ENCODE measurements at places on chromosomes 1 and 21.

- no peak for DNase-seq
Observed at GRCh38 chr1:109912873-109913272, 2.2 kb downstream of the CSF1 start.

DNA sequence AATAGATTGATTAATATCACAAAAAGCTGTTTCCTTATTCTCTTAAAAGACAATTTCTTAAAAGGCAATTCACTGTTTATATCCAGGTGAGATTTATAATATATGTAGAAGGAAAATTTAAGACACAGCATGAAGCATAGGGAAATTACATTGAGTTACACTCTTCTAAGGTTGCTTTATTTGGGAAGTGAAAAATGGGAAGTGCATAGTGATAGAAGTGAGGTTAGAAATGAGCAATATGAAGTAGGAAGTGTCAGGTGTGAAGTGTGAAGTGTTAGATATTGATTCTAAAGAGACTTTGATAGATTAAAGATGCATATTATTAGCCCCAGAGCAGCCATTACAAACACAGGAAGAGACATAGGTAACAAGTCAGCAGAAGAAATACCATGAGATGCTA lies 40.3 kb downstream of the FH start:
- no peak for DNase-seq

GRCh38 chr1:151282883-151283725 lies 1.0 kb downstream of the ZNF687 start:
- peak; percentile 62 for DNase-seq

- no peak for DNase-seq
Observed at GRCh38 chr1:222373831-222374602, 173.9 kb downstream of the HHIPL2 start.

- no peak for DNase-seq
Observed at GRCh38 chr1:152137215-152137614, 21.8 kb downstream of the RPTN start.

DNA sequence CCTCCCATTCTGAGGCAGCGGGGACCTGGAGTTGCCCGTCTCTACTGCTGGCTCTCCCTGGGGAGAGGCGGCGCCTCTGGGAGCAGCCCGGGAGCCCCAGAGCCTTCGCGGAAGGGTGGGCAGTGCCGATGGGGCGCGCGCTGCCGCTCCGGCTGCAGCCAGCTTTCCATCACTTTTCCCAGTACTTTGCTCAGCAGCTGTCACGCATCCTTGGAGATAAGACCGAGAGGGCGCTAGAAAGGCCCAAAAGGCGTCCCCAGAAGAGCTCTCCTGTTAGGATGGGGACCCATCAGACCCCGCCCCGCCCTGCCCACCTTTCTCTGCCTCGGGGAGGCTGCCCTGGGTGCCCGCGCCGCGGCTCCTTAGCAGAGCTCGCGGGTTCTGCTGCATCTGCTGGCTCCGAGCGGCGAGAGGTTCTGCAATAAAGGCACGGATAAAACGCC lies 534 bp downstream of the KCNH1 start:
- peak; percentile 66 for DNase-seq

DNA sequence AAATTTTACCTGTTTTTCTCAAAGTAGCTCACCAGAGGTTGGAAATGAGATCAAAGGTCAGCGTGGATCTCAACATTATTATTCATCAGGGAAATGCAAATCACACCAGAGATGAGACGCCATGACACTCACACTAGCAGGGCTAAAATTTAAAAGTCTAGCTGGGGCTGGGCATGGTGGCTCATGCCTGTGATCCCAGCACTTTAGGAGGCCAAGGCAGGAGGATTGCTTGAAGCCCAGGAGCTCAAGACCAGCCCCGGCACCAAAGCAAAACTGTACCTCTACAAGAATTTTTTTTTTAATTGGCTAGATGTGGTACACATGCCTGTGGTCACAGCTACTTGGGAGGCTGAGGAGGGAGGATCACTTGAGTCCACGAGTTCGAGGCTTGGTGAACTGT lies 41.4 kb upstream of the PCBP3 start:
- no peak for DNase-seq

- DNase-seq = no peak
Observed at GRCh38 chr1:33286451-33287185, 30.3 kb downstream of the ZNF362 start.

DNA sequence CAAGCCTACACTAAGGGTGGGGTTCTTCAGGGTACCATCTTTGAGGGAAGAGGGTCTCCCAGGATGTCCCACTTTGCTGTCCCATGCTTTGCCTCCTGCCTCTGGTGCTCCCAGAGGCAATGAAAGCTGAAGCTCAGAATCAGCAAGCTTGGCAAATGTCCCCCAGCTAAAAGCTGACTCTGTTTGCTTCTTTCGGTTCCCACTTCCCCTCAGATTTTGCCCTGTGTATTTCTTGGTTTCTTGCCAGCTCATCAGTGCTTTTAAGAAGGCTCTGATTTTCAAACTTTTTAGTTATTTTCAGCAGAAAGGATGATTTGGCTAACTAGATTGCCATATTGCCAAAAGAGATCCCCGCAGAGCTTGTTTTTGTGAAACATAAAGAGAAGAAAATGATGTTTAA lies 33.1 kb upstream of the COG2 start:
- DNase-seq = no peak

DNA sequence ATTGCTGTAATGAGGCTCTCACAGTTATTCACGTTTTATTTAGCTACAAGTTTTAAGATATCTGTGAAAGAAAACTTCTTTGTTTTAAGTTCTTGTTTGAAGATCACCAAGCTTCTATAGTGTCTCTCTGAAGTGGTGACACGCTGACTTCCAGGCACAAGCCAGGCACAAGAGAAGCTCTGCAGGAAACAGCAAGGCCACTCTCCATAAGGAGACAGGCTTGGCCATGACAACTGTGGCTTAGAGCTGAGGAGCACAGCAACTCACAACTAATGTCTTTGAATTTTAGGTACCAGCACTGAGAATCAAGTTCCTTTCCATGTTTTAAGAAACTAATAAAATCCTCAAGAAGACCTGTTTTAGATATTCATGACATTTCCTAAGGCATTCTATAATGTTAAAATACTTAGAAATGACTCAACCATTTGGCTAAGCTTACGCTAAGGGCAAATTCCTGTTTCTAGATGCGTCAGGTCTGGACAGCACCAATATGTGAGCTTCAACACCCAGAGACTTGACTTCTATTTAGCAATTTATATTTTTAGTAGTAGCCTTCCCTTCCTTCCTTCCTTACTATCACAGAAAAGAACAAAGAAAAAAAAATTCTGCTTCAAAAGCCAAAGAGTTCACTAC lies 40.2 kb downstream of the APP start:
- DNase-seq = no peak

DNA sequence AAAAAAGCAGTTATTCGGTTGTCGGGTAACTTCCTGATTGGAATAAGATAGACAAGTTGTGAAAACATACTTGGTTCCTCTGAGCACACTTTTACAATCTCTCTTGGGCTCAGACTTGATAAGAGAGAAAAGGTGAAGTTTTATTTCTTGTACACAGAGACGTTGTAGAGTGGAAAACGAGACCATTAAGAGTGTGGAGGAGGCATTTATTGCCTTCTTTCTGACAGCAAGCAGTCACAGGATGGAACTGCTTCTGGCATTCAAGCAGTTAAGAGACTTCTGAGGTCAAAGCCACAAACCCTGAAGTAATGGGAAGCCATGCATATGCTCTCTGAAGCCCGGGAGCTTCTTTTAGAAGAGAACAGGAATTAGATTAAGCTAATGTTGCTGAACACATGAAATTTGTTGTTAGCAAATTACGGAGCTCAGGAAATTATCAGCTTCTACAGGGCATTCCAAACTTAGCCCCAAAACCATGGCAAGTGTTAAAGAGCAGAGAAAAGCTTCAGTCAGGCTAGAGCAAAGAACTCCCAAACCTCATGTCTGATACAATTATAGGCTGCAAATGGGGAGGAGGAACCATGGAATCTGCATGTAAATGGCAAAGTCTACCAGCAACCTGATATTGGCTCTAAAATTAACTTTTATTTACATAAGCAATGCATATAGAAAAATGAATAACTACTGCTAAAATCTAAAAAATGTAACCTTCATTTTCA lies 26.0 kb downstream of the S1PR1 start:
- no peak for DNase-seq

- DNase-seq = peak; percentile 83
Observed at GRCh38 chr1:1435106-1435903, at the start of gene VWA1. VWA1 (plus strand) TSS chr1:1435690; CDS start chr1:1435749, 59 bp downstream.

DNA sequence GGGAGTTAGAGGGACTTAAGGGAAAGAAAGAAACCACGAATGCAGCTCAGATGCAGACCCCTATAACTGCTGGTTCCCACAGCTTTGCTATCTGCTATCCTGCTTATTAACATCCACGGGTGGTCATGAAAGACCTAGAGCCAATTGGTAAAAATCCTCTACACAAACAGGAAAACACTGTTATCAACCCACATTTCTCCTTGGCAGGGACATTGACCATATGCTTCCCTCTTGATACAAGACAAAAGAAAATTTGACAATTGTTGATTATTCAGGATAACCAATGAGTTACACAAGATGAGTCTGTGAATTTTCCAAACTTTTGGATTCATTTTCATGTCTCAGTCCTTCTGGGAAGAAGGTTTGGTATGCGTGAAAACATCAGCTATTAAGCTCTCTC lies 90.4 kb downstream of the TIAM1 start:
- no peak for DNase-seq

DNA sequence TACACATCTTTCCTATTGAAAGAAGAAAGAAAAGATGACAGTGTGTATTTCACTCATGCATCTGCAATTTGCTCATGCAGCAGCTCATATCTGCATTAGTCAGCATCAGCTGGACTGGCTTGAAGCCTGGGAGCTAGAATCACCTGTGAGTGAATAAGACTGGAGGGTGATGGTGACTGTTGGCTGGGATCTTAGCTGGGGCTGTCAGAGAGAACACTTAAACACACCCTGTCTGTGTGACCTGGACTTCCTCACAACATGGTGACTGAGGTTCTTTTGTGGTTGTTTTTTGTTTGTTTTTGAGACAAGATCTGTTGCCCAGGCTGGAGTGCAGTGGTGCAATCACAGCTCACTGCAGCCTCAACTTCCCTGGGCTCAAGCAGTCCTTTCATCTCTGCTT lies 24.9 kb downstream of the KLHDC7A start:
- DNase-seq = no peak

DNA sequence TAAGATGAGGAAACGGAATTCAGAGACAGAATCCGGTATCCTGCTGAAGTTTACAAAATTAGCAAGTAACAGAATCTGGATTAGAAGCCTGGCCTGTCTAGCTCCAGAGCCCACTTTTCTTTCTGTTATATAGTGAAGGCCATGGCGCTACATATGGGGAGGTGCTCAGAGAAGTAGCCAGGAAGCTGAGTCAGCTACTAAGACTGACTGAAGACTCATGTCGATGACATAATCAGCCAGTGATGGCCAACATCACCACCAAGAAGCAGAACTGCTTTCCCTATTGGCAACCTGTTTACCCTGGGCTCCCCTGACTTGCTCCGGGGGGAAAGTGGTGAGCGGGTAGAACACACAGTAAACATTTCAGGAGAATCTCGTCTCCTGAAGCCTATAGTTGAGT lies 18.8 kb downstream of the LRRC52 start:
- no peak for DNase-seq

DNA sequence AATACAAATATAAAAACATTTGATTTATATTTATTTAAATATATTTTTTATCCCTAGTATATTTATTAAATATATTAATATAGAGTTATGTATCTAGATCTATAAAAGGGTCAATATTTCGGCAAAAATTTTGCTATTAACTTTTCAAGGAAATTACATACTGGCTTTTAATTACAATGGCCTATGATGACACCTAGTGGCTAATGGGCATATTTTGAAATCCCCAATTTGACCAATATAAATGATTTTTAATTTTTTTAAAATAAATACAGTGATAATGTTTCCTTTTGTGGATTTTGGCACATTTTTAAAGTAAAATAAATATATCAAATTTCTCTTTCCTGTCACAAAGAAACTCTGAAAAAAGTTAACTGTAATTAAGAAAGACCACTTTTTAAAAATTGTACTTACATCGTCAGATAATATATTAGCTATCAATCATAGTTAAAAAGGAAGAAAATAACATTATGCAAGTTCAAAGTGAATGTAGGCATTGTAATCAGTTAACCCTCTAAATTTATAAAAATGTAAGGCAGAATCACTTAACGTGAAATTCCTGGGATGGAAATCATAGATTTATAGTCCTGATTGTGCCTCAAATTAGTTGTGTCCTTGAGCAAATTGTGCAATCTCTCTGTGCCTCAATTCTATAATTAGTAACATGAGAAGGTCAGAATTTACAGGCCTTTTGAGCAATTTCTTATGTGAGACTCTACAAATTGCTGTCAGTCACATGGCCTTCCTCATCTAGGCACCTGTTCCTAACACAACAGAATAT lies 25.6 kb upstream of the RGS13 start:
- DNase-seq = no peak

DNA sequence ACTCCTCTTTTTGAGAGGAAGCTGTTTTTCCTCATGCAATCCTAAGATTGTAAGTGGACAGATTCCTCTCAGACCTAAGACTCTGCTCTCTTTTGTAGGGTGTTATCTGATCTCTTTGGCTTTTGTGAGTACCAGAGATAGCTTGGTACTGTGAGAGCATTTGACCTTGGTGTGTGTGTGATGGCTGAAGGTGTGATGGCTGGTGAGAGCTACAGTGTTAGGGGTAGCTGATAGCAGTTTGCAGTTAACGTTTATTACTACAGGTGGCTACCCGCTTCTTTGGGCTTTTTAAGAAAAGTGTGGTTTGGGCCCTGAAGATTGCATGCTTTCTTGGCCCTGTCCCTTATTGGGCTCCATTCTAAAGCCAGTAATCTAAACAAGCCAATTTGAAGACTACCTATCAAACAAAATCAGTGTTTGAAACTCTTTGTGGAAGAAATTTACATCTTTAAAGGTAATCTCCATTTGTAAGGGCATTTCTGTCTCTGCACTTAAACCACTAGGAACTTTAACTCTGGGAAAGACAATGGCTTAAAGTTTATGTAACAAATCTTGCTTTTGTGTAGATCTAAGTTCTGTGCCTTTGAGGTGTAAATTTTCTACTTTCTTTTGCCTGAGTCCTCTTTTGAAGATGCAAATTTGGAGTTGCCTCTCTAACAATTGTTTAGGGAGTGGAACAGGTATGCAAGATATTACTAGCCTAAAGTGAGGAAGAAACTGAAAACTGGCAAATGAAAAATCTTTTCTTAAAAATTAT lies 85.3 kb upstream of the SERBP1 start:
- DNase-seq = no peak

DNA sequence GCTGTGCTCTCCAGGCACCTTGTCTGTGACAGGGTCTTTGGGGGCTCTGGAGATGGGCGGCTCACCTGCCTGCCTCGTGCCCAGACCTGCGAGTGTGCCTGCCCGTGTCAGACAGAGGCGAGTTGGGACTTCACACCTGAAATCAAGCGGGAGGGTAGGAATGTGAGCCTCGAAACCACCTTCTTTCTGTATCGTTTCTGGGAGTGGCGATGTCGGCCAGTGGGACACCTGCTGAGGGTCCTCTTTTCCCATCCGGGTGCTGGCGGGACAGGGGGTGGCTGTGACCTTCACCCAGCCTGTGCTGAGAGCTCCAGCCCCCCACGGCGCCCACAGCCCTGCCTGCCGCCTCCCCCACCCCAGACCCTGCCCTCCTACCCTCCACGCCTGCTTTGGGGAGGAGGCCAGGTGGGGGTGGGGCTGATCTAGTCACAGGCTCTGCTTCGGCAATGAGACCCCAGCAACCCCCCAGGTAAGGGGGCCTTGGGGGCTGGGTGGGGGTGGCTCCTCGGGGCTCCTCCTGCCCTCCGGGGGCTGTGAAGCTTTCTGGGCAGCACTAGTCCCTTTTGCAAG lies 15.6 kb upstream of the FAAP20 start:
- DNase-seq = no peak
